ENCODE measurements at places on chromosomes 4 and X. TPM values are rescaled to one million over a fixed set of nuclear protein-coding genes. Genes with fewer than 3 reads are reported as not detected.

- peak; percentile 30 for DNase-seq
- no peaks in the 10 kb centered on the region for H3K36me3 ChIP-seq
- H3K27me3 ChIP-seq: no peaks in the 10 kb centered on the region
- H3K4me1 ChIP-seq: no peaks in the 10 kb centered on the region
Measured at GRCh38 chr4:120718979-120719566, 203.5 kb downstream of the PRDM5 start.

GAGE1 gene
- 31.4 TPM for polyA plus RNA-seq

DNA sequence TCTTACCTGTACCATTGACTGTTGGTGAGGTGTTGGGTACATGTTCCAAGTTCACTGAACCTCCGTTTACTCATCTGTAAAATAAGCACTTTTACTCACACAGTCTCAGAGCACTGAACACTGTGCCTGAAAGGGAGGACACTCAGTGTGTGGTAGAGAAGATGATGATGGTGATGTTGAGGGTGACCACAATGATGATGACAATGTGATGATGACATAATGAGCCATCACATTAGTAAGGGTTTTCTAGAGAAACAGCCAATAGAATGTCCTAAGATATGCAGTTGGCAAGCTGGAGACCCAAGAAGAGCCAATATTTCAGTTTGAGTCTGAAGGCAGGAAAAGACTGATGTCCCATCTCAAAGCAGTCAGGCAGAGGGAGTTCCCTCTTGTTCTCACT, 315.4 kb upstream of the IGFBP7 start:
- no peaks in the 10 kb centered on the region for H3K27me3 ChIP-seq
- H3K27ac ChIP-seq: no peak overlapping the region
- no peak overlapping the region for H3K4me3 ChIP-seq
- DNase-seq: no peak

SPATA18 gene
- polyA plus RNA-seq: 127 TPM

GRCh38 chr4:149158817-149159216, 656.8 kb downstream of the IQCM start:
- H3K27ac ChIP-seq: no peak overlapping the region
- no peaks in the 10 kb centered on the region for H3K27me3 ChIP-seq
- H3K4me1 ChIP-seq: no peaks in the 10 kb centered on the region
- H3K4me3 ChIP-seq: no peak overlapping the region

GRCh38 chr4:6162885-6163284, 37.5 kb downstream of the JAKMIP1 start:
- H3K27me3 ChIP-seq: no peaks in the 10 kb centered on the region
- H3K4me3 ChIP-seq: no peak overlapping the region
- H3K36me3 ChIP-seq: no peaks in the 10 kb centered on the region
- DNase-seq: no peak

DNA sequence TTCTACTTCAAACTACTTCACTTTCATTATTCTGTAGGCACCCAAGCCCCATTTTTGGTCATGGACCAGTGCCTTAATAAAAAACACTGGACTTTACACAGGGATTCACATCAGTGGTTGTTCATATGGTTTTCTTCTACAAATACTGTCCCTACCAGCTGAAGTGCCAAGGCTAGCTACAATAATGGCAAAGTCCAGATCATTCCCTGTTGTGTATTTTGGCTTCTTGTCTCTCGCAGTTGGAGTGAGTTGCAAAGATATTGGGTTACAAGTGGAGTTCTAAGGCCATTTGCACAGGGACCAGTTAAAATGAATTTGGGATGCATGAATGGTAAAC, 16.7 kb upstream of the ANKRD17 start:
- no peak overlapping the region for H3K4me3 ChIP-seq
- no peaks in the 10 kb centered on the region for H3K4me1 ChIP-seq
- H3K27me3 ChIP-seq: no peaks in the 10 kb centered on the region
- H3K27ac ChIP-seq: no peak overlapping the region
- H3K36me3 ChIP-seq: no peaks in the 10 kb centered on the region
- DNase-seq: no peak

DNA sequence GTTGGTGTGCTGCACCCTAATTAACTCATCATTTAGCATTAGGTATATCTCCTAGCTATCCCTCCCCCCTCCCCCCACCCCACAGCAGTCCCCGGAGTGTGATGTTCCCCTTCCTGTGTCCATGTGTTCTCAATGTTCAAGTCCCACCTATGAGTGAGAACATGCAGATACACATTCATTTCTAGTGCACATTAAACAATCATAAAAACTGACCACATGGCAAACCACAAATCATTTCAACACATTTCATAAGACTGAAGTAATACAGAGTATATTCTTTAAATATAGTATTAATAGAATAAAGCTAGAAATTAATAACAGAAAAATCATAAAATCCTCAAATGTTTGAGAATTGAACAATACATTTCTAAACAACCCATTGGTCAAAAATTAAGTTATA, 34.1 kb downstream of the PRKG2 start:
- no peak for DNase-seq
- H3K4me3 ChIP-seq: no peak overlapping the region
- H3K27ac ChIP-seq: no peak overlapping the region
- H3K4me1 ChIP-seq: no peaks in the 10 kb centered on the region
- H3K27me3 ChIP-seq: no peaks in the 10 kb centered on the region

Data from testis (tissue), 5 donors.